ENCODE measurements at places on chromosomes 4 and X.

DNA sequence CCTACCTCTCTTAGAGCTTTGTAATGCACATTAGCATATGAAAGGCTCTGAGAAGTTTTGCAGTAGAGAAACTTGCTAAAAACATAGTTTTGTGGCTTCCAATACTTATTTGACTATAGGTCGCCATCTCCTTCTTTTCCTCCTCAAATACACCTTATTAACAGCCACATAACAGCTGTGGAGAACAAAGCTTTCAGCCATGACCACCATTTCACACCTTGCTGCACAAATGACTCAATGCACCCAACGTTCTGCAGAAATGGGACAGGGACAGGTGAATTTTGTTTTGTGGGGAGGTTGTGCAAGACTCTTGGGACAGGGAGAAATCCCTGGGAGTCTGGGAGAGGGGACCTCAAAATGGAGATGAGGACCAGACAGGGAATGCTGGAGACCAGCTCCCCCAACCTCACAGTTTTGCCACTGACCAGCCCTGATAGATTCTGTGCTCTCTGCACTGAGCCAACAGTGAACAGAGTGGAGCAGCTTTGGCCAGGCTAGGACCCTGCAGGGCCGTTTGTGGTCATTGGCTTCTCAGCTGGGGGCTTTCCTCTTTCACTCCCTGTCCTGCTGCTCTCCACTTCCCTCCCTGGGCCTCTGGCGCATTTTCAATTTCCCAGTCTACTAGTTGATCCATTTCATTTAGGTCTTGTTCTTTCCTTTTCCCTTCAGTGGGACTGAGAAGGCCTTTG, 16.6 kb downstream of the FRMPD3 start:
- DNase-seq: no peak

GRCh38 chrX:88560673-88561330, 186.2 kb upstream of the CPXCR1 start:
- DNase-seq: no peak

GRCh38 chr4:183335369-183335940, 13.2 kb upstream of the CLDN24 start:
- peak; percentile 89 for DNase-seq

GRCh38 chrX:135543924-135544323, 23.5 kb downstream of the INTS6L start:
- DNase-seq: peak; percentile 2

DNA sequence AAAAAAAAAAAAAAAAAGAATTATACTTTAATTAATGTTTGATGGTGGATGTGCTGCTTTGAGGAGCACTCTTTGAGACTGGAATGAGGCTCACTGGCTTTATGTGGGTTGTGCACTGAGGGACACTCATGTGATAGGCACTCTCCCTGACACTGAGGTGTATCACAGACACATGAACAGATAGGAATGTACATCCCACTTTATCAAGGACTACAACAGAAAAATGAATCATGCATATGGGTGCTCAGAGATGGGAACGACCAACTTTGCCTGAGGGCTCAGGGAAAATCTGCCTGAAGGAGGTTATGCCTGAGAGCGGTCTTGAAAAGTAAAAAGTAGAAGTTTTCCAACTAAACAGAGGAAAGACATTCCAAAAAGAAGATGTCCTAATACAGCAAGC, 97.7 kb upstream of the RBPJ start:
- peak; percentile 58 for DNase-seq

GRCh38 chrX:10929747-10930146, 181.4 kb upstream of the HCCS start:
- no peak for DNase-seq

DNA sequence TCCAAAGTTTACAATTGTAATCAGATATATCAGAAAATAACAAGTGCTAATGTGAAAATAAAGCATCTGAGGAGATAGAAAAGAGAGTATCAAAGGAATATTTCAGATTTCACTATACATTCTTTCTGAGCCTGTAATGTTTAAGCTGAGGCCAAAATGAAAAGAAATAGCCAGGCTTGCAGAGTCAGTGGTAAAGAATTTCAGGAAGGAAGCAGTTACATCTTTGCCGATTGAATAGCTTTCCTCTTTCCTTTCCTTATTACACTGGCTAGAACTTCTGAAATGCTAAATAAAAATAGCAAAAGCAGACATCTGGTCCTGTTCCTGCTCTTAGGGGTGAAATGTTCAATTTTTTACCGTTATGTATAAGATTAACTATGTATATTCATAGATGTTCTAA, 1441.6 kb upstream of the PCDH7 start:
- DNase-seq: peak; percentile 4

DNA sequence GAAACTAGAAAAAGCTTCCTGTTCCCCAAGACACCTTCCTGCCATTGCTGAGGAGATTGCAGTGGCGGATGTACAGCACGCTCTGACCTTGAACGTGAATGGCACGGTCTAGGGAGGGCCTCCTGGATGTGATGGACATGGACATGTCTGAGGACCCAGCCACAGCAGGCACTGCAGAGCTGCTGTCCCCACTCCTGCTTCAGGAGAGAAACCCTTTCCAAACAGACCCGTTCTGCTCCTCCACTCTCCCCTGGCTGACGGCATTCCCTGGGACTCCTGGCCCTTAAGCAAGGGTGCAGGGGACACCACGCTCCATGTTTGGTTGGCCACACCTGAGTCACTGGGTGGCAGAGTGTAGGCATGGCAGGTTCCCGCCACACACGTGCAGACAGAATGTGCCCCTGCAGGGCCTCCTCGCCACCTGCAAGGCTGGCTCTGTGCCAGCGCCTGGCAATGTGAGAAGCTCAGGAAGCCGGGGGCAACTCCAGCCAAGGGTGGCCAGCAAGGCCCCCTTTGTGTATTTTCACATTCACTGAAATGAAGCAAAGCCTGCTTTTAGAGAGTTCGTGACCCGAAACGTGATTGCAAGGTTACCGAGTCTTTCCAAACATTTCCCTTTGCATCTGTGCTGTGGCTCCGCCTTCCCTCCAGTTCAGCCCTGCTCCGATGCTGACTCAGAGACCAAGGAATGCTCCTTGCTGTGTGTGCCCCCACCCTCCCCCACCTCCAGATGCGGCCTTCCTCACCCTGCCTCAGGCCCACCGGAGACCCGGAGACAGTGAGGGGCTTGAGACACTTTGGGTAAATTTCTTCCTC, 46.1 kb downstream of the HTRA3 start:
- peak; percentile 84 for DNase-seq

- no peak for DNase-seq
Observed at GRCh38 chrX:103531002-103531401, 11.7 kb upstream of the RAB40A start.

GRCh38 chr4:108170631-108171338, 2.1 kb upstream of the LEF1 start:
- no peak for DNase-seq

DNA sequence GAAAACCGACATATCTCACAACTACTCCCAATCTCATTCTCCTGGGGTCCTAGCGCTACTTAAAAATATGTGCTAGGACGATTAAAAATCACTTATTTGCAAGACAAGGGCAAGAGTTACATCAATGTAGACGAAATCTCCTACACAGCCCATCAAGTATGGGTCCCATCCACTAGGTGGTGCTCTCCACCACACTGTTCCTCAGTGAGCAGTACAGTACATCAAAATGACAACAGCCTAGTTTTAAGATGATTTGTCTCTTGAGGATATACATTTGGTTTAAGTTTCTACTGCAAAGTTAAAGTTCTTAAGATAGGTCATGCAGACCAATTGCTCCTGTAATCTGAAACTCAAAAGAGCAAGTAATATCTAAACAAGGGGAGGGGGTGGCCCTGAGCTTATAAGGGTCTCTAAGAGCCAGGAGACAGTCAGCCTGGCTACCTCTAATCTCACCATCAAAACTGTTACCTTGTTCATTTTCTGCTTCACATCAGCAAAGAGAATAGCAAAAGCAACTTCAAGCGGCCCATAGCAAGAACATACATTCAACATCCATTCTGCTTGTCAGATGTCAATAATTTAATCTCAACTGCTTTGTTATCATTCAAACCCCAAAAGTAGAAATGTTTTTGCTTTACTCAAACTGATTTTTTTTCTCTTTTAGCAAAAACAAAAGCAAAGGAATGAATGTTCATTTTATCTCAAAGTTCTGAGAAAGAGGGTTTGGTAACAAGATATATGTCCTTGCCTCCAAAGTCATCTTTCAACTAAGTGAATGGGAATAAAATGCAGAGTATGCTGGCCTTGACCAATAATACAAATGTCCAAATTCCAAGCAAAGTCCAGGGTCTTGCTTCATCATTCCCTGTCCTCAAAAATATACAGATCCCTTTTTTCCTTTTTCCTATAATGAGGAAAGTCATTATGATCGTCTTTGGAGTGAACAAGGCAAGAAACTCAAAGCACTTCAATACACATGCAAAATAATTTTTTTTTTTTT, 53.1 kb downstream of the STX18 start:
- DNase-seq: peak; percentile 82

- DNase-seq: no peak
Observed at GRCh38 chr4:125725957-125726525, 411.3 kb downstream of the FAT4 start.

DNA sequence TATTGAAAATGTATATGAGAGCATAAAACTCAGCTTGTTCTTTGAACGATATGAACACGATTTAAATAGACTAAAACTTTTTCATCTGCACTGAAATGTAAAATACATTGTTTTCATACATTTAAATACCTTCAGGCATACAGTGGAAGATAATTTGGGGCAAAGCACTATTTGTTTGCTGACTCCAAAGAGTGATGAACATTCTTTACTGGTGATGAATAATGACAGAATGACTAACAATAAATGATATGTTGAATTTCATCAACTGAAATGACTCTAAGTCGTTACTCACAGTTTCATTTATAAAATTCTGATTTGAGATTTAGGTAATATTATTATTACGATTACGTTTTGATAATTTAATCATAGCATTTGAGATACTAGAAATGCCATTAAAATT, 1160.1 kb downstream of the NLGN4X start:
- DNase-seq: peak; percentile 1

GRCh38 chrX:130896026-130896425, 7.0 kb downstream of the ENOX2 start:
- DNase-seq: no peak

- peak; percentile 76 for DNase-seq
Observed at GRCh38 chrX:44898411-44899221, 25.6 kb downstream of the KDM6A start.

DNA sequence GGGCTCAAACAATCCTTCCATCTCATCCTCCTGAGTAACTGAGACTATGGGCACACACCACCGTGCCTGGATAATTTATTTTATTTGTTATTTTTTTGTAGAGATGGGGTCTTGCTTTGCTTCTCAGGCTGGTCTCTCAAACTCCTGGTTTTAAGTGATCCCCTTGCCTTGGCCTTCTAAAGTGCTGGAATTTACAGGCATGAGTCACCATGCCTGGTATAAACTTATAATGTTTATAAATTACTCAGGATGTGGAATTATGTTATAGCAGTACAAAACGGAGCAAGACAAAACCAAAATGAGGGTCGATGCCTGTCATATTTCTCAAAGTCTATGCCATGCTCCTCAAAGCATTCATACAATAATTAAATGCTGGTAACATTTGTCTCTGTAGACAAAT, 29.8 kb upstream of the TEX13C start:
- DNase-seq: no peak

GRCh38 chr4:25320336-25320735, 7.8 kb downstream of the ZCCHC4 start:
- peak; percentile 27 for DNase-seq

DNA sequence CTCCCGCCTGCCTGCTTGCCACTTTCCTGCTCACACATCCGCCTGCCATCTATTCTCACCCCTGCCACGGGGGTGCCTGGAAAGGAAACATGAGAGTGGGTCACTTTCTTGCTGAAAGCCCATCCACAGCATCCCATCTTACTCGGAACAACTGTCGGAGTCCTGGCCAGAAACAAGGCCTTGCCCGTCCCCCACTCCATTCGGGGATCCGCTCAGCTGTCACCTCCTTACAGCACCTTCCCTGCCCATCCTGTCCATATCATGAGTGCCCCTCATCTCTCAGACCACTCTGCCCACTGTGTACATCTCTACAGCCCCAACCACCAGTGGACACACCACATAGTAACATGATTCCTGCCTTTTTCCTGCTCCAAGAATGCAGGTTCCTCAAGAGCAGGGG, 6.4 kb downstream of the EVC2 start:
- no peak for DNase-seq

GRCh38 chr4:68346461-68346860, 3.4 kb downstream of the YTHDC1 start:
- peak; percentile 88 for DNase-seq

GRCh38 chr4:74297539-74297938, 10.7 kb upstream of the EPGN start:
- no peak for DNase-seq

DNA sequence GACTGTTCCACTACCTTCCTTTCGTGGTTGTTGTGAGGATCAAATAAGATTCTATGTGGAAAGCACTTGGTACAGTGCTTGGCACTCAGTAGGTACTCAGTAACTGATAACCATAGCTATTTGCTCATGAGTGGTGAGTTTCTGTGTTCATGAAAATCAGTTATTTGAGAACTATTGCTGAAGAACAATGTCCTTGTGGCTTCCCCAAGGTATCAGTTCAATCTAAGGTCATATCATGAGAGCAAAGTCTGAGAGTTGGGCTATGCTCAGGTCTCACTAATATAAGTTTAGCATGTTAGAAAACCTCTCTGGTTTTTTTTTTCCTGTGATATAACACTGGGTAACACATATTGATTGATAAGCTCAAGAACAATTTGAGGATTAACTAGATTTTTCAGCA, 147.8 kb downstream of the GRIA3 start:
- DNase-seq: no peak

DNA sequence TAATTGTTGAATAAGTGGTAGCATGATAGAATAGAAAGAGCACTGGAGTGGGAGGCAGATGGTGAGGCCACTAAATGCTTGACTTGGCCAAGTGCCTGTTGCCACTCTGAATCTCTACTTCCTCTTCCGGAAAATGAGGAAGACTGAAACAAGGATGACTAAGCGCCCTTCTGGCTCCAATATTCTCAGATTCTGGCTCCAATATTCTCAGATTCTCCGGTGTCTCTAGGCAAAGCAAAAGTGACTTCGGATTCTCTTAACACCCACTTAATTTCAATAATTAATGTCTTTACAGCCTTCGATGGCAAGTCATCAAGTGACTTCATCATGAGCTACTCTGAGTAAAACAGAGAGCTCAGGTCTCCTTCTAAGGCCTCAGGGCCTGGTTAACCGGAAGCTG, 402.2 kb upstream of the FGF13 start:
- peak; percentile 35 for DNase-seq

DNA sequence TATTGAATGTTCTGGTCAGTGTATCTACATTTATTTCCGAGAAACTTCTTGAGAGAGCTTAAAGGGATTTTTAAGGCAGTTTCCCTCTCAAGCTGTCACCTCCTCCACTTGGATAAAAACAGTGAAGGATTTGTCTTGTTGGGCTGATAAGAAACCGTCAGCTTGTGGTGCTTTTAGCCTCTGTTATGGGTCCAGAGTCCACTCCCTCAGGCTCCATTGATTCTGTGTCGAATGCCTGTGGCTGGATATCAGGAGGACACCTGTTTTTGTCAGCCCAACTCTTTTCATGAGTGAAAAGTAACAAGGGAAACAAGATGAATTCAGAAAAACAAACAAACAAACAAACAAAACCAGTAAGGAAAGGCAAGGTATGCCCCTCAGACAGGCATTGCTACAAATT, 12.4 kb downstream of the CLCN4 start:
- no peak for DNase-seq
